ENCODE measurements at places on chromosomes 6 and 20.
A peak's percentile ranks its signal among the peaks of the same experiment; 100 is the strongest.

DNA sequence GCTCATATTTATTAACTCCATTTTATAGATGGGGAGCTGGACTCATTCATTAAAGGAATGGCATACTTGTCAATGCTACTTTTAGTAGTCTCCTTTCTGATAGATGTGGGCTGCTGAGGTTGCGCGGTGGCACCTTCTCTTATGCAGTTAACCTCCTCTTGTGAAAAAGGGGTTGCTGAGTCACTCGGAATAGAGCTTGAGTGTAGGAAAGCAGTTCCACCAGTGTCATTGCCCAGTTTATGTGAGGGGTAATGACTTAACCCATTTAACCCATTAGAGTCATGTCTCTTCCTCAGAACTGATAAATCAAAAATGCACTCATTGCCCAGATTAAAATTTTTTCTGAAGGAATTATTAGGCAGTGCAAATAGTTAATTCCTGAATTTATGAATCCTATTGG is 6.3 kb downstream of the MAPK14 start:
- peak; percentile 31 for DNase-seq

DNA sequence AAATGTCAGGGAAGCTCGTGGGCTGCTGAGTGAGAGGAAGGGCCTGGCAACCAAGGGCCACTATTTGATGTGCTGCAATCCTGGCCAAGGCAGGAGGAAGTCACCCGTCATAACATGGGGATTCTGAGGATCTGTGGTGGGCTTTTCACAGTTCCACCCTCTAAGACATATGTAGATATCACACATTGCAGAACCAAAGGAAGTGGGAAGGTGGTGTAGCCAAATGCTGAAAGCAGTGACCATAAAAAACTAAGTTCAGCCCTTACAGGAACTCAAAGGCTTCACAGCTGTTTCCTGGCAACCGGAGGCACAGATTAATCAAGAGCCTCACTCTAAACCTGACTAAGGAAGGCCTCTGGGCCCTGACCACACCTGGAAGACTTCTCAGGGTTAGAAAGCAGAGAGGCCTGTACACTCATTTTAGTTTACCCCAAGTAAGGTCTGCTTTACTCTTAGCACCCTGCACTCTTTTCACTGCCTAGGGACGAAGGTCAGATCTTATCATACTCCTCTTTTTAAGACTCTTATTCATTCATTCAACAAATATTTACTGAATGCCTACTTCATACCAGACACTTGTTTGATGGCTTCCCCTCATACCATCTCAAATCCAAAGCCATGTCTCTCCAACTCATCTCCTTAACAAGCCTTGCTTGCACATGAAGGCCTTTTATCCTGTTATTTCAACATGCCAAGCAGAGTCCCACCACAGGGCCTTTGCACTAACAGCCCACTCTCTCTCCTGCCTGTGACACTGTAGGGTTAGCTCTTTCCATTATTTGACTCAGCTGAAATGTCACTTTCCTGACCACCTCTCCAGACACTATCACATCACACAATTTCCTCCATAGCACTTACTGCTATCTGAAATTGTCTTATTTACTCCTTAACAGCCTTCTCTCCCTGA is 2.6 kb downstream of the UBE2V1 start:
- no peak for DNase-seq

- no peak for DNase-seq
Observed at GRCh38 chr20:14777591-14777990, 440.2 kb upstream of the FLRT3 start.

GRCh38 chr6:33577106-33577535 is 3.0 kb downstream of the BAK1 start:
- no peak for DNase-seq

DNA sequence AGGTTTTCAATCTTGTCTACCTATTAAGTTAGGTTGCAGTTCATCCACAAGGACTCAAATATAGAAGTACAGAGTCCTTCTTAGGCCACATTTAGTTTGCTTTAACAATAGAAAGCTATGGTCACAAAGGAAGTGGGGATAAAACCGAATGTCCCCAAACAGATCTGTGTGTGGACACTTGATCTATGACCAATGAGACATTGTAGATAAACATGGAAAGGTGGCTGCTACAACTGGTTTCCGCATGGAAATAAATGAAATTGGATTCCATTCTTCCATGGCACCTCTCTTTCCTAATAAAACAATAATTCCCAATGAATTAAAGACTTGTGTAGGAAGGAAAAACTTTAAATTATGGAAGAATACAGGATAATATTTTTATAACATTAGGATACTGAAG is 20.4 kb upstream of the DOK5 start:
- DNase-seq = no peak

GRCh38 chr20:32626859-32627636 is 41.9 kb upstream of the NOL4L start:
- DNase-seq = no peak

- DNase-seq = no peak
Observed at GRCh38 chr6:22028403-22029090, 268.3 kb downstream of the PRL start.

DNA sequence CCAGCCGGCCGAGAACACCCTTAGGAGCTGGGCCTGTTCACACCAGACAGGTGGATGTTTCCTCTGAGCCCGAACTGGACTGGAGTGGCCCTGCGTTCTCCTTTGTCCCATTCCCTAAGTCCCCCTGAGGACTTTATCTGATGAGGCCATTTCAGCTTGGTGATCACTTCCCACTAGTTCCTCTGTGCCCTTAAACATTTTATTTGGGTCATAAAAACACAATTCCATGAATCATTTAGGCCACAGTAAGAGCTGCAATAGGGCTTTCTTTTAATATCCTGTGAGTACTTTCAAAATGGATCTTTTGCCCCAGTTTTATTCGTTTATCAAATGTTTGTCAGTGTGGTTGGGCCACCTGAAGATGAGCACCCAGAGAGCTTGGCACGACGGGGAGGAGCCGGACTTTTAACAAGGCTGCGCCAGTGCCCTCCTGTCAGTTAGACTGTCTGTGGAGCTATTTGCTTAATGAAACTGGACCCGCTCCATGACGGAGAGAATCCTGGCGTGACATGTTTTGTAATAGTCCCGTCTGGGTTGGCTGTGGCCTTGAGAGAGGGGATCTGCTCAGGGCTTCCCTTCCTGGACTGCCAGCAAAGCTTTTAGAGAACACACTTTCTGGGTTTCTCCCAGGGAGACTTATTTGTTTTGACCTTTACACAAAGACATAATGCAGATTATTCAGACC is 53.5 kb downstream of the ZDHHC14 start:
- DNase-seq = no peak

- DNase-seq = peak; percentile 31
Observed at GRCh38 chr20:45933266-45934045, 1.0 kb upstream of the PCIF1 start.

DNA sequence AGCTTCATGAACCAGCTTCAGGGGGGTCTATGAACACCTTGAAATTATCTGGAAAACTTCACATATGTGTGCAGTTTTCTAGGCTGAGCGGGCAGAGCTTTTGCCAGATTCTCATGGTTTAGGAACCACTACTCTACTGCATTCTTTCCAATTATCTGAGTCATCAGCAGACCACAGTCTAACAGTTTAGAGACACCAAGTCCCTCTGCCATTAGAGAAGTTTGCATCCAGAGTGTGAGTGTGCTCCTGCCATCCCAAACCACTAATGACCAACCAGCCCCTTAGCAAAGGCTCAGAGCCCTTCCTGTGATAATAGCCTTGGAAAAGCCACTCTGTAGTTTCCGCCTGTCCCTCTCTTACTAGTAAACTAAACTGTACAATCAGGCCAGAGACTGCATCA is 96.8 kb downstream of the PHACTR1 start:
- no peak for DNase-seq

- DNase-seq = no peak
Observed at GRCh38 chr20:34082232-34082887, 29.7 kb downstream of the EIF2S2 start.

DNA sequence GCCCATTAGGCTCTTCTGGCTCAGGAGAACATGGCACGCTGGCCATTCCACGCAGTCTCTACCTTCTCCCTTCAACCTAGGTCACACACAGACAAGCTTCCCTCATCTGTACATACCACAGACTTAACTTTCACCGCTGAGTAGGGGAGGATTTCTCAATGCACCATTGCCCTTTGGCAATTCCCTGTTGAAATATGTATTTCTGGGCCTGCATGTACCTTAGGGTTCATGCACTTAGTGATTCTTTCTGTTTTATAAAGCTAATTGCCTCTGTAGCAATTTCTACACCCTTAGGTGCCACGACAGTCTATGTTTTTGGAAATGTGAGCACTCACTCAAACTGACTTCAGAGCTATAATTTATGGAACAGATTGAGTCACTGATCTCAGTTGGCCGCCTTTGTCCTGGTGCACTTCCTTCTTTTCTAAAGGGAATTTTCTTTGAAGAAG is 253.8 kb upstream of the PRDM1 start:
- no peak for DNase-seq

DNA sequence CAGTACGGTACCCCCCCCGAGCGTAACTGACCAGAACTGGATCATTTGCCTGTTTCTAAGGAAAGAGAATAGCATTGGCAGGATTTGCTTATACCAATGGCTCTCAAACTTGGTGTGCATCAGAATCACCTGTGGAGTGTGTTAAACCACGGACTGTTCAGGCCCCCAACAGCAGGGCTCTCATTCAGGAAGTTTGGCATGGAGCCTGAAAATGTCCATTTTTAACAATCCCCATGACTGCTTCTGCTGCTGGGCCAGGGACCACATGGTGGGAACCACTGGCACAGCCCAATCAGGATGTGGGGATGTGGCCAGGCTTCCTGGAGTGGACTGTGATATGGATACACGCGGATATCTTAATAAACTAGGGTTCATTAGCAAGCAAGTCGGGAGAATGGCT is 53.9 kb downstream of the GTF2H5 start:
- DNase-seq = no peak

DNA sequence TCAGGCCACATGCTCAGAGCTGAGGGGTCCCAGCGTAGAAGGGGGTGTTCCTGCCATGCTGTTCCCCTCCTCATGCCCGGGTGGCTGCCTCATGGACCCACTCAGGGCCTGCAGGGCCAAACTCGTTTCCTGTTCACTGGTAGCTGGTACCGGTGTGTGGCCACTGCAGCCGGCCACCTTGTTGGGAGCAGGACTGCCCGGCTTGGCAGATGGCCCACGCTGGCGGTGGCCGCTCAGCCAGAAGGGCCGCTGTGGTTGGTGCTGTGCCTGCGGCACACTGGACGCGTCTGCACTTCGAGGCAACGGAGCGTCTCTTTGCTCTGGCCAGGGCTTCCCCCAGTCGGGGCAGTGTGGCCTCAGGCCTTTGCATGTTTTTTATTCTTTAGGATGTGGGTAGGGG is 10.0 kb upstream of the COL20A1 start:
- DNase-seq = no peak

DNA sequence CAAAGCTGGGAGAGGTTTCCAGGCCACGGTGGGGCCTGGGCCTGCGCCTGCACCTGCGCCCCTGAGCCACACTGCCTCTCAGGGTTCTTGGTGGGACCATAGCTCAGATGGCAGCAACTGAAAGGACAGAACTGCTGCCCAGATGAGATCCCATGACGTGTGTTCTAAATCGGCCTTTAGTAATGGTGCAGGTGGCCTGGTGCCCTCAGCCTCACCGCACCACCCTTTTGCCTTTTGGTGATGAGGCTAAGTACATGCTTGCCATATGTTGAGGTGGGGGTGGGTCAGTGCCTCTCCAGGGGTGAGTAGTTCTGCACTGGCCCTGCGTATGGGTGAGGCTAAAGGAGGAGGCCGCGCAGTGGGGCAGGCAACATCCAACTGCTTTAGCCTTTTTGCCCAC is 7.4 kb downstream of the PSMG4 start:
- no peak for DNase-seq

- DNase-seq = no peak
Observed at GRCh38 chr20:15807271-15807670, 766.0 kb downstream of the KIF16B start.

DNA sequence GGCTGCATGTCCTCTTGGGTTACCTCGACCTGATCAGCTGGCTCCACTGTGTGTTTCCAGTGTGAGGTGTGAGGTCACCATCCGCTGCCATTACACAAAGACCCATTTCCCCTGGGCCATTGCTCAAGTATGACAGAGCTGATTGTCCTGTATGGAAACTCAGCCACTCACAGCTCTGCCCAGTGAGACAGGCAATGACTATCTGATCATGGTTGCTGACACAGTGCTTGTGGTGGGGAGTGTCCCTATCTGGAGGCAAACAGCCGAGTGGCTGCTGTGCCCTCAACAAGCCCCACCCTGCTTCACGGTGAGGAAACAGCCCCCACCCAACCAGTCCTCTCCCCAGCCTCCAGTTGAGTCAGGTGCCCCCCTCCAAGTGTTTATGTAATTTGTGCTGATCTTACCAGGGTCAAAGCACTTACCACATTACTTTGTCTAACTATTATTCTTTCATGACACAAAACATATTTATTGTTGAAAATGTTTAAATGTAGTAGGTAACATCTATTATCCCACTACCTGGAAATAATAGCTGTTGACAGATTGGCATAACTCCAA is 11.7 kb upstream of the MAPK13 start:
- peak; percentile 42 for DNase-seq

DNA sequence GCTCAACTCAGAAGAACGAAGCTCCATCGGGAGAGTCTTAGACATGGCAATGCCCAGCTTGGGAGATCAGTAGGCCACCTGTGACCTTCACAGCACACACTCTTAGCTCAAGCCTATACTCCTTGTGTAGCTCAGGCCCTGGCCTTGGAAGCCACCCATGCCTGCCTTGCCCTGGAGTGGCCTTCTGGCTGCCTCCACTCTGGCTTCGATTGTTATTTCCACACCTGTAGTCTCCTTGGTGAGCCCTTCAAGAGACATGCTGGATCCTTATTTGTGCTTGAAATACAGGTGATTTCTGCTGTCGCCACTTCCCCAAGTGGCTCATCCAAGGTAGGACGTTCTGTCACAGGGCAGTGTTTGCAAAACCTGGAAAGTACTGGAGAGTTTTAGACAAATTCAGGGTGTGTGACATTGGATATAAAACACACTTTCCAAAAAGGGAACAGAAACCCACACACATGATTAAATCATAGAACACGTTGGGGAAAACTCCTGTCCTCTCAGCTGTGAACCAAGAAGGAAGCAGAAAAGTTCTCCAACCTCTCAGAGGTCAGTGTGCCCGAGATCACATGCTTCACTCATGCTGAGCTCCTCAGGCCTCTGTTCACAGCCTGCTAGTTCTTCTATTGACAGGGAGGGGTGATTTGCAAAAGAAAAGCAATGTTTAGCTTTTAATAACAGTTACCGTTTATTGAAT is 391.8 kb downstream of the CDC5L start:
- DNase-seq = no peak

DNA sequence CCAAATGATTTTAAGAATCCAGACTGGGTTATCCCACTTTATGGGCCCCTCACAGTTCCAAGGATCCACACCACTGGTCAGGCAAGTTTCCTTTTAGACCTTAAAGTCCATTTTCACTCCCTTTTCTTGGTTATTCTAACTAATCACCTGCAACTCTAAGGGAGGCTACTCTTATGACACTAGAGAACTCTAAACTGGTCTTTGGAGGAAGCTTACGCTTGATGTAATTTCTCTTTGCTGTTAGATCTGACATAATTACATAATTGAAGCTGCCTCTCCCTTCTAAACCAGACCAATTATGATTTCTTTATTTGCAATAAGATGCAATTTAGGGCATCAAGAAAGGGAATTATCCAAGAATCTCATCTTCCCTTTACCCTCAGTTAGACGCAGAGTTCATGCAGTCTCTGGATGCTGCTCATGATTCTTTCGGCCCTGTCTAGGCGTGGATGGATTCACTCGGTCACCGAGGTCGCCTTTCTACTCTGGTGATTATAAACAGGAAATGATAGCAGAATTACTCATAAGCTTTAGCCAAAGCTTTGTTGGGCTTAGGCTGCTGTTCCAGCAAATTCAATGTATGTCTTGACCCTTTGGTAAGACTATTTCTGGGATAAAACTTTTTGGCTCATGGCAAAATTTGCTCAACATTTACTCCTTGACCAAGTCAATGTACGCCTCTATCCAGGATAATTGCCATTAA is 166.4 kb upstream of the PRND start:
- DNase-seq = no peak

Data from stimulated activated CD4-positive, alpha-beta T cell treated with anti-CD3 and anti-CD28 coated beads, Interleukin-2, amount 100 ng/mL, for 4 hours (primary cell).